Stimulated activated CD8-positive, alpha-beta memory T cell treated with anti-CD3 and anti-CD28 coated beads, Interleukin-7, amount 100 ng/mL, for 24 hours (primary cell): ENCODE measurements at places on chromosomes 11 and 22.

DNA sequence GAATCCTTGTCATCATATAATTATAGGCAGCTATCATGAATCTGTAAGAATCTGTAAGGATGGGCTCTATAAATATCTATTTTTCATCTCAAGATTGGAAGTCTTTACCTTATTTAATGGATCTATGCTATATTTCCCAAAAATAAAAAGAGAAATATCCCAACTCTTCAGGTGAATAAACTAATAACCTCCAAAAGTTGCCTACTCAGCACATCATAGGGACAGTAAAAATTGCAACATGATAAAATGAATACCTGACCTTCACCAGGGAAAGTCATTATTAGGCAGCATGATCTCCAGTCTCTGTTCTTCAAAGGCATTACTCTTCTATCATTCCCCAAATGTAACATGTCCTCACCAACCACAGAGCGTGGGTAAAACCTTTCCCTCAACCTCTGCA, 277.3 kb downstream of the RAB38 start:
- no peak for DNase-seq

DNA sequence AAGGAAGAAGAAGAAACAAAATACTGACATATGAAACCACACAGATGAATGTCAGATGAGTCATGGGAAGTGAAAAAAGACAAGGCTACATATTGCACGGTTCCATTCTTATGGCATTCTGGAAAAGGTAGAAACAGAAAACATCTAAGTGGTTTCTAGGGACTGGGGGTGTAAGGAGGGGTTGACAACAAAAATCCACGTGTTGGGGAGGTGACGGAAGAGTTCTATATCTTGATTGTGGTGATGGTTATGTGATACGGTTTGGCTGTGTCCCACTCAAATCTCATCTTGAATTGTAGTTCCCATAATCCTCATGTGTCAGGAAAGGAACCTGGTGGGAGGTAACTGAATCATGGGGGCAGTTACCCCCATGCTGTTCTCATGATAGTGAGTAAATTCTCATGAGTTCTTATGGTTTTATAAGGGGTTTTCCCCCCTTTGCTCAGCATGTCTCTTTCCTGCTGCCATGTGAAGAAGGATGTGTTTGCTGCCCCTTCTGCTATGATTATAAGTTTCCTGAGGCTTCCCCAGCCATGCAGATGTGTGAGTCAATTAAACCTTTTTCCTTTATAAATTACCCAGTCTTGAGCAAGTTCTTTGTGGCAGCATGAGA, 6.4 kb upstream of the ARFGAP3 start:
- no peak for DNase-seq

- no peak for DNase-seq
Observed at GRCh38 chr11:61333550-61334433, 764 bp downstream of the TKFC start.

DNA sequence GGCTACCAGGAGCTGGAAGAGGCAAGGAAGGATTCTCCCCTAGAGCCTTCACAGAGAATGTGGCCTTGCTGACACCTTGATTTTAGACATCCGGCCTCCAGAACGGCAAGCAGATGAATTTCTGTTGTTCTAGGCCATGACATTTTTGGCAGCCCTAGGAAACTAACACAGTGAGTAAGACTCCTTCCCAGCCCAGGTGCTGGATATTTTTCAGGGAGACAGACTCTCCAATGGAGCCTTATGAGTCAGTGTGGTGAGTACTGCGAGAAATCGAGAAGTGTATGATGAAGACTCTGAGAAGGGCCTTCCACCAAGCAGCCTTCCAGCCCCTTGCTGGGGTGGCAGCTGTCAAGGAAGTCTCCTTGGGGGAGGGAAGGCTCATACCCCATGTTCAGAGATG, 114.4 kb downstream of the OSBP2 start:
- no peak for DNase-seq

DNA sequence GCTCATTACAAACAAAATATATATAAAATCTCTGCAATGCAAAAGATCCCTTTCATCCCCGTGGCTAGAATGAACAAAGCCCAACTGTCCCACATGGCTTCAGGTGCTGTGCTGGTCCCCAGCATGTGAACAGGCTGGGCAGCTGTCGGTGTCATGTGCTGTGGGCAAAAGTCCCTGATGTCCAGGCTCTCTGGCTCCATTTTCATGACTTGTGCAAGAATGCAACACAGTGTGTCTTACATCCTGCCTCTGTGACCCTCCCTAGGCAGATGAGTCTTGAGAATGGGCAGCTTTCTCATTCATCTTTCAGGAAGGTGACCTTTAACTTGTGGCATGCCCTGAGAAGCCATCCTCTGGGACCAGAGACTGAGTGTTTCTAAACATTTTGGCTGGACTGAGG, 14.5 kb downstream of the GUCD1 start:
- no peak for DNase-seq

- DNase-seq, result no peak
Observed at GRCh38 chr11:14764579-14765527, 121.2 kb downstream of the PDE3B start.

DNA sequence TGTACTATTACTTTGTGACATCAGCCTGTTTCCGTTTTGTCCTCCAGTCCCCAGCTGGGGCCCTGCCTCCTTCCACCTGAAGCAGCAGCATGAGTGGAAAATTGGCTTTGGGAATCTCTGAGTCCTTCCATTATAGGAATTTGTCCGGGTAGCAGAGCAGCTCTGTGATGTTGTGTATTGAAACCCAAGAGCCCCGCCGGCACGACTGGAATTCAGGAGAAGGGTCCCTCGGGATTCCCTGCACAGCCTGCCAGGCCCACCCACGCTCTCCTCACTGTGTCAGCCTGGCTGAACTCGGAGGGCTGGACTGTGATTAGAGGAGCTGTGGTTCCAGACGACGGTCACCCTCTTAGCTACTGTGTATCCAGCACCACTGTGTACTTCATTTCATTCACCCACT, 18.8 kb upstream of the TSPAN18 start:
- DNase-seq, result no peak

DNA sequence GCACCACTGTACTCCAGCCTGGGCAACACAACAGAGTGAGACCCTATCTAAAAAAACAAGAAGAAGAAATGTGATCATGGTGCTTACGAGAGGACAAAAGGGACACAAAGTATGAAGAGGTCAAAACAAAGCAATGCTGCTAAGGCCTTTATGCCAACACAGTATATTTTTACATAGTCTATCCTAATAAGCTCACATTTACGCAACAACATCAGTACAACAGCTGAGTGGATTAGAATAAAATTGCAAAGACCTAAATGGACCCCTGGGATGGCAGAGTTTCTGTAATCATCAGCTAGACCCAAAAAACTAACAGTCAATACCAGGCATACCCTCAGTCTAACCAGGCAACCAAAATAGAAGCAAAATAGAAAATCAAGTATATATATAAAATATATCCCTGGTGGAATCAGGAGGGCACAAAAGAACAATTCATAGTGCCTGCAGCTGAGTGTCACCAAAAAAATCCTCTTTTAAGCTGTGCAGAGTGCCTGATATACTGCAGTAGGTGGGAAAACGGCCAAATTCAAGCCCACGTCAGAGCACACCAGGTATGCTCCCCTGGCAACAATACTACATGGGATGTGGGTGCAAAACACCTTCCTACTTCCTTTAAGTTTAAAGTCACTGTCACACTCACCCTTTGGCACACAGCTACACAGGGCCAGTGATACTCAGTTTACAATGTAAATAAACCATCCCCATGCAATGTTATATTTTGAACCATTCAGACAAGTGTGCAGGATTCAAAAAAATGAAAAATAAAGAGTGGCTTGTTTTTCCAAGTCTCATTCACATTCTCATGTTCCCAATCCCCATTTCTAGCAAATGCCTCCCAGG, 57.8 kb downstream of the RBFOX2 start:
- DNase-seq, result no peak

- DNase-seq, result no peak
Observed at GRCh38 chr11:102279641-102280170, 37.6 kb upstream of the BIRC3 start.

GRCh38 chr11:17012712-17013547, 1.3 kb downstream of the PLEKHA7 start:
- DNase-seq, result no peak

GRCh38 chr11:124846070-124846673, 19.1 kb upstream of the ROBO3 start:
- DNase-seq, result no peak

DNA sequence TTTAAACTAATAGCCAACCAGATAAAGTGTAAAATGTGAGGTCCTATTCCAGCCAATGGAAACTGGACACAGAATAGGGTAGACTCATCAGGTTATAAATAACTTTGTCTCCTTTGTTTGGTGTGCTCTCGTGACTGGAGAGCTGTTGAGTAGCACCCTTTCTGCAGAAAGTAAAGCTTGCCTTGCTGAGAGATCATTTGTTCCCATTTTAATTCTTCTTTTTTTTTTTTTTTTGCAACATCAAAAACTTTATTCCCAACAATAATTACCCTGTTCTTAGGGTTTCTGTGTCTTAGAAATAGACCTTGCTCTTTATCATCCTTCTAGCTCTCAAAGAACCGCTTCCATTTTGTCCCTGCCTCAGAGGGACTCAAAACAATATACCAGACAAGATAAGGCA, 220.4 kb downstream of the FAM76B start:
- no peak for DNase-seq

DNA sequence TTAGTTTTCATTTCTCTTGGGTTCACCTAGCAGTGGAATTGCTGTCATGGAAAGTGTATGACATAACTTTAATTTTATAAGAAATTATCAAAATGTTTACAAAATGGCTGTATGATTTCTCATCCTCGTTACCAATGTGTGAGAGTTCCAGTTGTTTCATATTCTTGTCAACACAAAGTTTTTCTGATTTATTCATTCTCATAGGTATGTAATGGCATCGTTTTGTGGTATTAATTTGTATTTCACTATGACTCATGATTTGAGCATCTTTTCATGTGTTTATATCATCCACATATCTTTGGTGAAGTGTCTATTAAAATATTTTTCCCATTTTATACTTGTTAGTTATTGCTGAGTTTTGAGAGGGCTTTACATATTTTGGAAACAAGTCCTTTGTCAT, 5.5 kb downstream of the FAM111B start:
- DNase-seq, result no peak

DNA sequence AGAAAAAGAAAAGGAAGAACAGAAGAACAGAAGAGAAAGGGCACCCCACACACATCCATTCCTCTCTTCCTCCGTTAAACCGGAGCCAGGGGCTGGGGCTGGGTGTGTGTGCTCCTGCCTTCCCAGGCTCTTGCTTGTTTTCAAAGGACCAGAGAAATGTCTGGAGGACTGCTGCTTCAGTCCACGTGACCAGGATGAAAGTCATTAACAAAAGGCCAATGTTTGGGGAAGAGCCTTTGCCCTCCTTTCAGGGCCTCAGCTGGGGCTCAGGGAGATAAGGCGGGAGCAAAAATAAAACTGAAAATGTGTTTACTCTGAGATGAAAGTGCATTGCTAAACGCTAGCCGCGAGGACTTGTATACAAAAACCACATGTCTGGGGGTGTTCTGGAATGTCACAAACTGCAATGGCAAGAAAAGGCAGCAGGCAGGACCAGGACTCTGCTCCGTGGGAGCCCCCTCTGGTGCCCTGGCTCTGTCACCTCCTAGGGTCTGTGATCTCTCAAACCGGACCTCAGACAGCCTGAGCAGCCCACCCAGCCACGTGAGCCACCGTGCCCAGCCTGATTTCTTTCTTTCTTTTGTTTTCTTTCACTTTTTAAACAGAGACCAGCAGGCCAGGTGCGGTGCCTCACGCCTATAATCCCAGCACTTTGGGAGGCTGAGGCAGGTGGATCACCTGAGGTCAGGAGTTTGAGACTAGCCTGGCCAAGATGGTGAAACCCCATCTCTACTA, 31.6 kb upstream of the MYH9 start:
- no peak for DNase-seq

GRCh38 chr11:70662691-70663098, 264.4 kb downstream of the CTTN start:
- DNase-seq, result no peak

DNA sequence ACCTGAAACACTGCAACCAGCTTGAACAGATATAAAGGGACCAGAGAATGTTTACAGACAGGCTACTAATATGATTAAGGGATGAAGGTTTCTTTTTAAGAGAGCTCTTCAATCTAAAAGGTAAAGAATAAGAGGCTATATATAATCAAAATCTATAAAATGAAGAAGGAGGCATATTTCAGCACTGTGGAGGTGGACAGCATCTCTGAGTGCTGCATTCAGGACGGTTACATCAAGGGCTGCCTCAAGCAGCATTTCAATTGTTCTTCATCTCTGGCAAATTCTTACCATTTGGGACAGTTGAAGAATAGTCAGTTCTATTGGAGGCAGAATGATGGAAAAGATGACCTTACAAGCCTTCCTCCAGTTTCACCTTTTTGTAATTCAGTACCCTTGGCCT, 139.6 kb upstream of the LMO1 start:
- DNase-seq, result no peak

DNA sequence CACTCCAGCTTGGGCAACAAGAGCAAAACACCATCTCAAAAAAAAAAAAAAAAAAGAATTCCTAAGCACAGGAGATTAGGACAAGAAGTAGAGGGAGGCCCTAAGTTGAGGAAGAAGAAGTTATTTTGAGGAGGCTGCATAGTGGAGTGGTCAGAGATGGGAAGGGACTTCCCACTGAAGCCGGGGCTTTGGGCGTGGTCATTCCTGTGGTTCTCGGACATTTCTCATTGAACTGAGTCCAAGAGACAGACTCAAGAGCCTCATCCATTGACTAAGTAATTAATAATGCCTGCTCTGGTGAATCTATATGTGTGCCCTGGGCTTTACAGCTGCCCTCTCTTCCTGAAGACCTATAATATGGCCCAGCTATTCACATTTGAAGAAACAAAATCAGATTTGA, 53.2 kb upstream of the FTH1 start:
- no peak for DNase-seq

- DNase-seq, result no peak
Observed at GRCh38 chr11:130070846-130071200, 1.1 kb downstream of the APLP2 start.

GRCh38 chr11:122091835-122092234, 24.2 kb downstream of the BLID start:
- DNase-seq, result no peak

DNA sequence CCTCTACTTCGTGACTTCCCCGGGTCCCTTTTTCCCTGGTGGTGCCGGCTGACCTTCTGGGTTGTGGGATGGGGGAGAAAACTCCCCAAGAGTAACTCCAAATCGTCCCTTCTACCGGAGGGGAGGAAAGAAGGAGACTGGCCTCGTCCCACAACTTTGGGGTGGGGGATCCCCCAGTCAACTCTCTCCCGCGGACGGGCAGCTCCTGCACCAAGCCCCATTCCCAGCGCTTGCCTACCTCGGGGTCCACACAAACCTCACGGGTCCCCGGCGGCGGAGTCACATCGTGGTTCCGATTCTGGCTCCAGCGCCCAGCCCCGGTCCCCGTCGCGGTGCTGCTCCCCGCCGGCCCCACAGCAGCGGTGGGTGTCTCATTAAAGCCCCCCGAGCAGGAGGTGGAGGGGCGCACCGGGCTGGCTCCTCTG, 317 bp downstream of the BDNF start:
- DNase-seq, result no peak

- no peak for DNase-seq
Observed at GRCh38 chr11:34451053-34451452, 12.3 kb downstream of the CAT start.

- DNase-seq, result no peak
Observed at GRCh38 chr11:73293356-73293936, 14.6 kb upstream of the ARHGEF17 start.
